Stimulated activated CD8-positive, alpha-beta memory T cell treated with anti-CD3 and anti-CD28 coated beads, Interleukin-2, amount 100 ng/mL, for 1 hour (primary cell): ENCODE measurements at places on chromosomes 5 and 9.

DNA sequence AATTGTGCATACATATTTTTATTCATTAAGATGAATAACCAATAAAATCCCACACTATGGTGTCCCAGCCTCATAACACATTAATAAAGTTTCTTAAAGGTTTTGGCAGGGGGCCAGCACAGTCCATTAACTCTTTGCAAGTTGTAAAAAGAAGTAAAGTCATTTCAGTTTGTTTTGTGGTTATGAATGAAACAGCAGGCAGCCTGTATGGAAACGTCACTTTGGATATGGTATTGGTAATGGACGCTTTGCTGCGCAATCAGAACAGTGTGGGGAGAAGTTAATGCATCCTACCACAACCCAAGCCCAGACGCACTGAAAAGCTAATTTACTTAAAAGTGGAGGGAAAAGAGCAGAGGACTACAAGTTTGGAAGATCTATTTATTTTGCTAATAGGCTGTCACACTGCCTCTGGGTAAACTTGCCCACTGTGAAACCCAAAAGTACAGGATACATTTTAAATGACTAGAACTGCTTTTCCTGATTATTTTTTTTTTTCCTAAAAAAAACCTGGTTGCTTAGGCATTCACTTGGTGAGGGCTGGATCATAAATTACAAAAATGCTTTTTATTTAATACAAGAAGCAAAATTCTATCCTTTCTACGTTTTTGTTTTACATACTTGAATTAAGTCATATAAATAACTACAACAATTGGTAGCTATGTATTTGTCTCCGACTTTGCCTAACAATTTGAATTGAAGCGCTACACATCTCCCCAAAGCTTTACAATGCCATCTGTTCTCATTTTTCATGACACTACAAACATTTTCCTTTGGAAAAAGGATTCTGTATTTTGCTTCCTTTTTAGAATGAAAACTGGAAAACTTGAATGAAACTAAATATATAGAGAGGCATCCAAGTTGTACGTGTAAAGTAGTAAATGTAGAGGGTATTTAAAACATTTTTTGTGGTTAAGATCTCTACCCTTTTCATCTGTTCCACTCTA, 104.3 kb downstream of the NFIB start:
- DNase-seq: no peak

- DNase-seq: no peak
These were observed at the start of gene ARSI for GRCh38 chr5:150302301-150303069. TSS of gene ARSI (minus strand) at chr5:150302905. CDS start at chr5:150302373, 532 bp downstream.

DNA sequence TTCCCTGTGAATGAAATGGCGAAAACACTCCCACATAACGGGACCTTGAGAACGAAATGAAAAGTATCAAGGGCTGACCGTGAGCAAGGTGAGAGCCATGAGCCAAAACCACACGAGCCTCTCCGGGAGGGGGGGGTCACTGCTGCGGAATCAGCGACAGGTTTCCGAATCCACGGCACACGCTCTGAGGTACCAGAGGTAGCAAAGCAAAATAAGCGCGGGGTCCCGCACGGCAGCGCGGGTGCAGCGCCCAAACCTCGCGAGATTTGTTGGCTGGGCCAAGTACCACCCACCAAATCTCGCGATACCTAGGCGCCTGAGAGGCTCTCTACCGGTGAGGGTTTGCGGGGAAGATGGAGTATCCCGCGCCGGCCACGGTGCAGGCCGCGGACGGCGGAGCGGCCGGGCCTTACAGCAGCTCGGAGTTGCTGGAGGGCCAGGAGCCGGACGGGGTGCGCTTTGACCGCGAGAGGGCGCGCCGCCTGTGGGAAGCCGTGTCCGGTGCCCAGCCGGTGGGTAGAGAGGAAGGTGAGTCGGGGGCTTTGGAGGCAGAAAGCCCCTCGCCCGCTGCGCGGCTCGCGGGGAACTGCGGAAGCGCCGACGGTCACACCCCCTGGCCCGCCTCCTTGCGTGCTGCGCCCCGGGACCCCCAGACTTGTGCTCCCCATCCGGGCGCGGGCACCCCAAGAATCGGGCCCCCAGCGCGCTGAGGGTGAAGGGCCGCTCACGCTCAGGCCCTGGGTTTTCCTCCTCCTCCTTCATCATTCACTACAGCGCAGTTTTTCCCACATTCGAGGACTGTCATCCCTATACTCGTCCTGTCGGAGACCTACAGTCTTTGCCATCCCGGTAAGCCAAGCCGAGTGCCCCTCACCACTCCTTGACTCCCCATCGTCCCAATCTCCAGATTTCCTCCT, at the start of gene ZNF346:
TSS of gene ZNF346 (plus strand) at position 311 of the 917 bp plus-strand sequence. CDS start at position 354, 43 bp downstream.
- peak; percentile 80 for DNase-seq

DNA sequence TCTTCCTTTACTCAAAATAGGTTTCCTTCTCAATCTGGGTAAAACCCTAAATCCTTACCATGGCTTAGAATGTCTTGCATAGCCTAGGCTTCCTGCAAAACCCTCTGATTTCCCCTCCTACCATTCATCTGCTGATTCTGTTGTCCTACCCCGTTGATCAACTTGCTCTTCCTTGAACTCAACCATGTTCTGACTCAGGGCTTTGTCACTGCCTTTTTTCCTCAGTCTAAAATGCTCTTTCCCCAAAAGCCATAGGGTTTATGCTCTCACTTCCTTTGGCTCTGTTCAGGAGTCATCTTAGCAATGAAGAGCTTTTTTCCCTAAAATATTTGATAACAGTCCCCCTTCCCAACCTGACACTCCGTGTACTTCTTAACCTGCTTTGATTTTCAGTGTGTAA, 79.4 kb upstream of the IZUMO3 start:
- no peak for DNase-seq

DNA sequence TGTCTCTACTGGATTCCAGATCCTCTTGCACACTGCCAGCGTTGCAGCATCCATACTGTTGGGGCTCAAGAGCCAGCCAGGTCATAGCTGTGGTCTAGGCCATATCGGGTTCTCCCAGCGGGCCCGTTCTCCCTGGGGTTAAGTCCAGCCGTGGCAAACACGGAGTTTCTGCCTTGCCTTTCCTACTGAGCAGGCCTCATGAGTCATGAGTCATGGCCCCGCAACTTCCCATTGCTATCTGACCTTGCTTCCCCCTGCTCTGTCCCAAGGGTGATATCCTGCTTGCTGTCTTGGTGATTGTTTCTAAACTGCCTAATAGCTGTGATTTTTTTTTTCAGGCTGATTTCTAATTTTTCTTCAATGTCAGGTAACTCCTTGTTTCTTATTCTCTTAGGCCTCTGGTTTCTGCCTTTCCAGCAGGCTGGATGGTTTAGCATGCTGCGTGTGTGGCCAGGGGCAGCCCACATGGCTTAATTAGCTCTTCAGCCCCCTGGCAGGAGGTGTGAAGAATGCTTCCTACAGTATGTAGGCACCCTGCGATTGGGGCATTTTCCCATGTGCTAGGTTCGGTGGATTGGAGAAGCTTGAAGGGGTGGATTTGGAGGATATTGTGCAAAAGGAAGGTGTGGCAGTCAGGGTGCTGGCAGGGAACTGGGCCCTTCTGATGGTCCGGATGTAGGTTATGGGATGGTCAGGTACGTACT, 18.7 kb downstream of the DAPK1 start:
- DNase-seq: no peak

GRCh38 chr9:81613002-81613812, 76.1 kb downstream of the TLE1 start:
- no peak for DNase-seq

GRCh38 chr9:4936277-4936676, 48.8 kb upstream of the JAK2 start:
- no peak for DNase-seq

DNA sequence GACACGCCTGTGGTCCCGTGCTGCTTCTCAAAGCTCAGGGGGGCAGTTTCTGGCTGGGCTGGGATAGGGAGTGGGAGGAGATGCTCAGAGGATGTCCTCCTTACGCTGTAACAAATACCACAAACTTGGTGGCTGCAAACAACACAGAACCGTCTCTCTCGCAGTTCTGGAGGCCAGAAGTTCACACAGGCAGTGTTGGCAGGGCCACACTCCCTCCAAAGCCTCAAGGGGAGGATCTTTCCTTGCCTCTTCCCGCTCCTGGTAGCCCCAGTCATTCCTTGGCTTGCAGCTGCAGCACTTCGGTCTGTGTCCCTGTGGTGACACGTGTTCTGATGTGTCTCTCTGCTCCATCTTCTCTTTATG, 10.4 kb upstream of the ORM1 start:
- DNase-seq: no peak

- DNase-seq: no peak
These were observed 403.1 kb downstream of the TLE4 start for GRCh38 chr9:79974806-79975422.

DNA sequence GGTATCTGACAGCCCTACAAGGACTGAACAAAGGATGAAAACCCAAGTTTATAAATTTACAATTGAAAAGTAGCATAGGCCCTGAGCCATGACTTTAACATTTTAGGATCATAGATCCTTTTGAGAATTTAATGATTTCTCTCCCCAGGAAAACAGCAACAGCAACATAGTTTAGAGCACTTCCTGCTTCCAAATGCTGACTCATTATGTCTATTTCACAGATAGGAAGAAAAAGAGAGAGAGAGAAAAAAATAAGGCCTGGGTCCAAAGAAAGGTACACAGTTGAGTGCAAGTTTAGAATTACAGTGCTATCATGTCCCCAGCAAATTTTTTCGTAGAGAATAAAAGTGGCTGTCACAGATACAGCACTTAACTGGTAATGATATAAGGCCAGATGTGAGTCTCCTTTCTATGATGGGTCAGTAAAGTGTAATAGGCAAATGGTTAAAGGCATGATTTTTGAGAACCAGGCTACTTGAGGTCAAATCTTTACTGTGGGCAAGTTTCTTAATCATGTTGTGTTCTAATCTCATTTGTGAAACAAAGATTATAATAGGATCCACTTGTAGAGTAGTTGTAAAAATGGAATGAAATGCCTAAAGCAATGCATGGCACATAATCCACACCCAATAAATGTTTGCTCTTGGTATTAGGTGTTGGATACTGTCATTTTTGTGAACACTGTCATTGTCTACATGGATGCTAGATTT, 12.3 kb upstream of the PPP2R2B start:
- no peak for DNase-seq

DNA sequence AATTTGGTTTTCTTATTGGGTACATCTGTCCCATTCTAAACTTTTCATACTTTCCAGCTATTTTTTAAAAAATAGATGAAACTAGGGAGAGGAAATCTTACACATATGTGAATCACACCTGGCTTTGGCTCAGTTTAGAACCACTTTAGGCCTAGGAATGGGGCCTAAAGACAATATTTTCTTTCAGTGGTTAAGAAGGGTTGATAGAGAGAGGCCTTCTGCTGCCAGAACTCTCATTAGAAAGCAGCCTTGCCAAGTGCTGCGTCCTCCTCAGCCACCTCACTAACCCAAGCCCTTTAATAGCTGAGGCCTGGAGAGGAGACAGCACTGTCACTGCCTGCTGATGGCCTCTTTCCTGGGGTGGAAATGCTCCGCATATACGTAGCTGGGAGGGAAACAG, 167.5 kb downstream of the SAXO1 start:
- no peak for DNase-seq

- DNase-seq: no peak
These were observed 43.6 kb upstream of the NEK6 start for GRCh38 chr9:124214116-124214515.

DNA sequence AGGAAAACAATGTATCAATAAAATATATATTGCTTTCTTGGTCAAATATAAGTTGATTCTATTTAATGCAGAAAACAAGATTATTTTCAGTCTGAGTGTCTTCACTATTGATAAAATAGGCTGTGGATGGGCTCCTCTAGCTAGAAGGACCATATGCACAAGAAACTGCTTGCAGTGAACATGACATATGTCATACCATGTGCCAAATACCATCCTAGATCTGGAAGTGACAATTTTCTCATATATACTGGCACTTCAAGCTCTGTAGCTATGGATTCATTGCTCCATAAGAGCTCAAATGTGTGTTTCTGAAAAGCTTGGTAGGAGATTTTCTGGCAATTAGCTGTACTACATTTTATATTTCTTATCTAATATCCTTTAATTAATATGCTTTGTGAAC, 95.6 kb upstream of the CDH6 start:
- DNase-seq: no peak

DNA sequence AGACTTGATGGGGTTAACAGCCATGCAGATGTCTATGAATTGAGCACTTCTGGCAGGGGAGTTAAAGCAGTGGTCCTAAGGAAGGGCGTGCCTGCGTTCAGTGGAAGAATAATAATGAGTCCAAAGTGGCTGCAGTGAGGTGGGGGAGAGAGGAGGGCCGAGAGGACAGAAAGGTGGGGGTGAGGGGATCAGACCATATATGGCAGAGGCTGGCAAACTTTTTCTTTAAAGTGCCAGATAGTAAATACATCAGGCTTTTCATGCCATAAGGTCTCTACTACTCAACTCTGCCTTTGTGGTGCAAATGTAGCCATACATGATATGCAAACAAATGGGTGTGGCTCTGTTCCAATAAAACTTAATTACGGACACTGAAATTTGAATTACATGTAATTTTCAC, 77.1 kb downstream of the STRBP start:
- DNase-seq: no peak

DNA sequence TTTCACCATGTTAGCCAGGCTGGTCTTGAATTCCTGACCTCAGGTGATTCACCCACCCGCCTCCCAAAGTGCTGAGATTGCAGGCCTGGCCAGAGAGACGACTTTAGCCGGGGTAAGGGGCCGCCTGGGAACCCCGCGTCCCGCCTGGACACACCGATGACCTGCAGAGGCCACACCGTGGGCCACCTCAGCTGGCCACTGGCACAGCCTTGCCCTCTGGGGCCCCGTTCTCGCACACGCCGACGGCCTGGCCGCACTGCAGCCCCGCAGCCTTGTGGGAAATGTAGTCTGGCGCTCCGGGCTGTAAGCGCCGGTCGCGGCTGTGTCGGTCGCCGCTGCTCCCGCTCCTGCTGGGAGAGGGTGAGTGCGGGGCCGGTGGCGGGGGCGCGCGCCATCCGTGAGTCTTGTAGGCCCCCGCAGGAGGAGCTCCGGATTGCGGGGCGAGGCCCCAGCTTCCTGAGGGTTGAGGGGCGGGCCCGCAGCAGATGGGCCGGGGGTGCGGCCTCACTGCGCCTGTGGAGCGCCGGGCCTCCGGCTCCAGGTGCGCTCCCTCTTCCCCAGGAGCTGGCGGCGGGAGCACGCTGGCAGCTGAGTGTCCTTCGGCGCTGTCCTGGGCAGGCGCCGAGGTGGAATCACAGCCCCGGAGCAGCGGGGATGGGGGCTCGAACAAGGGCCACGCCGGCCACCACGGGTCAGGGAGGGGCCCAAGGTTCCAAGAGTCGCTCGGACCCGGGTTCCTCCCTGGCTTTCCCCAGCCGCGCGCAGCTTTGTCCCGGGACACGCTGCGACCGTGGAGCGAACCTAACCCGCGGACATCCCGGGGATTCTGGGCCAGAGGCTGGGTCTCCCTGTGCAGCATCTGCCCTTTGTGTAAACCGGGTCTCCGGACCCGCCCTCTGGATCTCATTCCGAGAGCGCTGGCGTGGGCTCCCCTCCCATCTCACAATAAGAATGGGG, at the start of gene ZFP2:
TSS of gene ZFP2 (plus strand) at position 299 of the 957 bp plus-strand sequence. CDS start 35,401 bp downstream, outside the sequence.
- DNase-seq: no peak
